Stimulated activated CD4-positive, alpha-beta T cell treated with anti-CD3 and anti-CD28 coated beads, Interleukin-12 subunit alpha, Interleukin-12 subunit beta, amount 100 ng/mL, for 48 hours (primary cell): ENCODE measurements at places on chromosomes 1 and 21.

DNA sequence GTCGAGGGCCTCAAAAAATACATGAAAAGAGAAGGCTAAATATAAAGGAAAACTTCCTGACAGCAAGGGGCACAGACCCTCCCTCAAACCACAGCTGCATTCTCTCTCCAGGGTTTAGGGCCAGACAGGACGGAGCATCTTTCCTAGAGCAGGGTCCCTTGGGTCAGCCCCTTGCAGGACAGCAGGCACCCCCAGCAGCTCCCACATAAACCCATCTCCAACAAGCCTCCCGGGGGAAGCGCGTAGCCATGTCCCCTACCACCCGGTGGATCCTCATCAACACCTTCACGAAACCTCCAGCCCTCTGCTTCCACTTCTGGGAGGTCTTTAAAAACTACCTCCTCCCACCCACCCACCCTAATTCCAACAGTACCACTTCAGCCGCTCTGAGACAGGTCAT lies 59.5 kb downstream of the CD46 start:
- no peak for DNase-seq

GRCh38 chr1:227362039-227362438 lies 43.7 kb upstream of the CDC42BPA start:
- no peak for DNase-seq

DNA sequence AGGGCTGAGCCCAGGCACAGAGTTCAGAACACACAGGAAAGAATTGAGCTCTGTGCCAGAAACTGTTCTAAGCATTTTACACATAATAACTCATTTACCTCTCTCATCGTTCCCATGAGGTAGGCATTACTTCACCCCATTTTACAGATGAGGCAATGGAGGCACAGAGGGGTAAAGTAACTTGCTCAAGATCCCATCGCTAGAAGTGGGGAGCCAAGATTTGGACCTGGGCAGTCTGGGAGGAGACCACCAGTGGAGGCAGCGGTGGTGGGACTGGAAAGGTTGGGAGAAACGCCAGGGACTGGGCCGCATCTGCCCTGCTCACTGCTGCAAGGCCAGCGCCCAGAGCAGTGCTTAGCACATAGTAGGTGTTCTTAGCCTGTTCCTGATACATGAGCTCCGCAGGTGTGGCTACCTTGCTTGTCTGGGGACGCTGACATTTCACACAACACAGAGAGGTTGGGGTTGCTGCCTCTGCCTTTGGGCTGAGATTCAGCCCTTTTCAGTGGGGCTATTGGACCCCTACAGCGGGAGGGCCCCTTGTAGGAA lies 27.8 kb upstream of the EPS8L3 start:
- DNase-seq = no peak

- DNase-seq = no peak
These were observed 24.4 kb downstream of the FTCD start for GRCh38 chr21:46130831-46131587.

DNA sequence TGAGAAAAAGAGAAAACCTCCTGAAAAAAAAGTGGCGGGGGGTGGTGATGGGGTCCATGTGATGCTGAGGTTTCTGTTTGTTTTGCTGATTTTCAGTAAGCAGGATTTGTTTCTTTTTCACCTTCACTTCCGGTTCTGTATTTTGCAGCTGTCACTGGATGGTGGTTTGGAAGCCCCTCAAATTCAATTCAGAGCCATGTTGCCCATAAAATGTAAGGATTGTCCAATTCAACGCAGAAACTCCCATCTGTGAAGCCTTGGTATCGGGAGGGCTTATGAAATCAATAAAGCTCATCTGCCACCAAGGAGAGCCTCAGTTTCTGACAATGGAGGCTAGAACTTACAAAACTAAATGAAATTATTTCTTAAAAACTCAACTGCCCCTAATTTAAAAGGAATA lies 12.1 kb downstream of the CAPN8 start:
- DNase-seq = no peak

DNA sequence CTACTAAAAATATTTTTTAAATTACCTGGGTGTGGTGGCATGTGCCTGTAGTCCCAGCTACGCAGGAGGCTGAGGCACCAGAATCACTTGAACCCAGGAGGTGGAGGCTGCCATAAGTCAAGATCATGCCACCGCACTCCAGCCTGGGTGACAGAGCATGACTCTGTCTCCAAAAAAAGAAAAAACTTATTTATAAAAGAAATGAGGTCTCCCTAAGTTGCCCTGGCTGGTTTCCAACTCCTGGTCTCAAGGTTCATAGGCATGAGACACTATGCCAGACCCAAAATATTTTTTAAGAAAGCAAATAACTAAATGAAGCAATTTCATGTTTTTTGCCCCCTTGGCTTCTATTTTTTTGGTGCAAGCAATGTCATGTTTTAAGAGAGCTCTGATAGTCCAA lies 32.9 kb downstream of the EIF4G3 start:
- DNase-seq = no peak

- no peak for DNase-seq
These were observed 53.3 kb downstream of the NENF start for GRCh38 chr1:212485913-212486618.
